ENCODE measurements at places on chromosomes 2 and 18.

GRCh38 chr2:54709336-54709809 lies 14.1 kb upstream of the EML6 start:
- peak; percentile 30 for DNase-seq

DNA sequence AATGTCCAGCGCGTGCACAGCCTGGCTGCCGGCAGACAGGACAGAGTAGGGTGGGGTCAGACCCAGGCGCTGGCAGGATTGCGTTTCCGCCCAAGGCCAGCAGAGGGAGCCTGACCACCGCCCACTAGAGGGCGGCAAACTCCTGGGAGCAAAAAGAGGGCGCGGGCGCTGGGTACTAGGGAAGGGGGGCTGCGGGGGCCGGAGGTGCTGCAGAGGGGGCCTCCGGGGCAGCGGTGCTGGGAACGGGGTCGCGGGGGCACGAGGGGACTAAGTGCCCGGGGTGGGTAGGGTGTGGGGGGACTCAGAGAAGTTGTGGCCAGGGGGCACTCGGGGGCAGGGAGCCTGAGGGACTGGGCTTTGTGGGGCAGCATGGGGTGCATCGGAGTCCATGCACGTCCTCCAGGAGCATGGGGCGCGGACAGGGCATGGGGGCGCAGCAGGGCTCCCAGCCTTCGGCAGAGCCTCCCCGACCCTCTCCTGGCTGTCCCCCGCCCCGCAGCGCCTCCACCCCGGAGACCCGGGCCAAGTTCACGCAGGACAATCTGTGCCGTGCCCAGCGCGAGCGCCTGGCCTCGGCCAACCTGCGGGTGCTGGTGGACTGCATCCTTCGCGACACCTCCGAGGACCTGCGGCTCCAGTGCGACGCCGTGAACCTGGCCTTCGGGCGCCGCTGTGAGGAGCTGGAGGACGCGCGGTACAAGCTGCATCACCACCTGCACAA lies 3.2 kb downstream of the TEKT4 start:
- peak; percentile 25 for DNase-seq

DNA sequence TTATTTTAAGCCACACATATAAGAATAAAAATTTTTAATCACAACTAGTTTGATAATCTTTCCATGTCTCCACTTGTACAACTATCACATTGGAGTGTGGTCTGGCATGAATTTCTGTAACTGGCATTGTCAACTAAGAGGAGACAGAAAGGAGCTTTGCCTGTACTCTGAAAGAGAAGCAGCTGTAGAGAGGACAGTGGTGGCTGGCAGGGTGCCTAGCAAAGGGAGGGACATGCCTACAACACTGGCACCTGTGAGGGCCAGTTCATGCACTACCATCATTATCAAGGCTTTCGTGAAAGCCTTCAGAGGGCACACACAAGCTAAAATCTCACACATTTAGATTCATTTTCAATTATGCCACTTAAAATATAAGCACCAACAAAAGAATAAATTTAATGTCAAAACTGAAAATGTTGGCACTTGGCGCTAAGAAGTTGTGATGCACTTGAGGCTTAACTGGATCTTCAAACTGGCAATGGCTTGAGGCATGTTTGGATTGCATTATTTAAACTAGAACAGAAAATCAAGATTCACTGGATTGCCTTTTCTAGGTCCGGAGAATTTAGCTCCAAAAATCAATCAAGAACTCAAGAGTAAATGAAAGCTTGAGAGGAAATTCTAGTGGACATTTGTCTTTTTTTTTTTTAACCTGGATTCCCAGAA lies 238.6 kb downstream of the ZNF385B start:
- DNase-seq: peak; percentile 64

GRCh38 chr2:237319086-237319820 lies 94.7 kb downstream of the COL6A3 start:
- DNase-seq: no peak

- no peak for DNase-seq
Observed at GRCh38 chr18:50906843-50907242, 27.9 kb downstream of the ME2 start.

- no peak for DNase-seq
Observed at GRCh38 chr18:67290421-67290820, 226.1 kb downstream of the DSEL start.

GRCh38 chr2:45218931-45219339 lies 209.7 kb upstream of the SIX2 start:
- no peak for DNase-seq

- DNase-seq: no peak
Observed at GRCh38 chr18:74692367-74693013, 94.8 kb downstream of the ZNF407 start.

DNA sequence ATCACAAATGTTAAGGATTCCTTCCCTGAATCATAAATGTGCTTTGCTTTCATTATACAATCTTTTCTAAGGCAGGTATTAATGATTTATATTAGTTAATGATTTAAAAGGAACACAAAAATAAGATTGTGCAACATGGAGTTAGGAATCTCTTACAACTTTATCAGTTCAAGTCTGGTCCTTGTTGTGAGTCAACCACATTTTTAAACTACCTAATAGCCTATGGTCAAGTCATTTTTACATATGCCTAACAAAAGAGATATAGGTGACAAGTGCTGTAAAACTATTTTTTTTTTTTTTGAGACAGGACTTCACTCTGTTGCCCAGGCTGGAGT lies 8.2 kb upstream of the INPP1 start:
- no peak for DNase-seq

GRCh38 chr2:10712185-10712809 lies 9.1 kb upstream of the ATP6V1C2 start:
- no peak for DNase-seq

DNA sequence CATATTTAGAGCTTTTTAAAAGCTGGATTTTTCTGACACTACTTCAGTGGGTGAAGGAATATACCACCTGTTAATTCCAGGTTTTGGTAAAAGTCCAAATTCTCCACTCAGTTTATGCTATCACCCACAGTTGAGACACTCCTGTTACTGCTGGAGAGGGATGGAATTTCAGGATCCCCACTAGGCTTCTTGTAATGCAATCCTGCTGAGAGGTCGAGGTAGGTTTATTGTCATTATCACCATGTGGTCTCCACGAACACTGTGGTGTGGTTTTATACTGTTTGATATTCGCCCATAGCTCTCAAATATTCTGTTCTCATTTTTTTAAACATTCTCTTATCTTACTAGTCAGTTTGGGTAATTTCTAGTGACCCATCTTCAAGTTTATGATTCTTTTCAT lies 167.9 kb downstream of the CCDC102B start:
- DNase-seq: no peak

- DNase-seq: no peak
Observed at GRCh38 chr18:54181856-54182602, 42.4 kb downstream of the MBD2 start.

GRCh38 chr18:35267809-35268208 lies 22.2 kb downstream of the ZSCAN30 start:
- DNase-seq: peak; percentile 33

DNA sequence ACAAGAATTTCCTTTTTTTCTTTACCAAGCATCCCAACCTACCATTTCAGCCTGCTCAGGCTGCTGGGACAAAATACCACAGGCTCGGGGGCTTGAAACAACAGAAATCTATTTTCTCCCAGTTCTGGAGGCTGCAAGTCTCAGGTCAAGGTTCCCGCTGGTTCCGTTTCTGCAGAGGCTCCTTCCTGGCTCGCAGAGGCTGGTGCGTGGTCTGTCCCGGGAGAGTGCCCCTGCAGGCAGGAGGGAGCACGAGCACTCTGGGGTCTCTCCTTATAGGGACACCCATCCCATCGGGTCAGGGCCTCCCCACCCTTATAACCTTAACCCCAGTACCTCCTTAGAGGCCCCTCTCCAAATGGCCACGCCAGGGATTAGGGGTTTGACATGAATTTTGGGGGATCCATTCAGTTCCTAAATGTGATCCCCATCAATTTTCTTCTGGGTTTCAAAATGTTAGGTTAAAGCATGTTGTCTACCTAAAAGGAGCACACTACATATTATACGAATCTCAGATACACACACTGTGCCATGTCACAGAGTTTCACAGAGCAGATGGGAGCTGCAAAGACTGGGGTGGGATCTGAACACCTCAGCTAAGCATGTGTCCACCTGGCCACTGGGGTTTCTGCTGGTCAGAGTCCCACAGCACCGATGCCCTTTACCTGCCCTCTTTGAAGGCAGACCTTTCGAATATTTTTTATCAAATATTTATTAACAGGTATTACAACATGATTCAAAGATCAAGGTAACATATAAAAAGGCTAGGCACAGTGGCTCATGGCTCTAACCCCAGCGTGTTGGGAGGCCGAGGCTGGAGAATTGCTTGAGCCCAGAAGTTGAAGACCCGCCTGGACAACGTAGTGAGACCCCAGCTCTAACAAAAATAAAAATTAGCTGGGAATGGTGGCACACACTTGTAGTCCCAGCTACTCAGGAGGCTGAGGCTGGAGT lies 17.6 kb upstream of the ADI1 start:
- peak; percentile 41 for DNase-seq

DNA sequence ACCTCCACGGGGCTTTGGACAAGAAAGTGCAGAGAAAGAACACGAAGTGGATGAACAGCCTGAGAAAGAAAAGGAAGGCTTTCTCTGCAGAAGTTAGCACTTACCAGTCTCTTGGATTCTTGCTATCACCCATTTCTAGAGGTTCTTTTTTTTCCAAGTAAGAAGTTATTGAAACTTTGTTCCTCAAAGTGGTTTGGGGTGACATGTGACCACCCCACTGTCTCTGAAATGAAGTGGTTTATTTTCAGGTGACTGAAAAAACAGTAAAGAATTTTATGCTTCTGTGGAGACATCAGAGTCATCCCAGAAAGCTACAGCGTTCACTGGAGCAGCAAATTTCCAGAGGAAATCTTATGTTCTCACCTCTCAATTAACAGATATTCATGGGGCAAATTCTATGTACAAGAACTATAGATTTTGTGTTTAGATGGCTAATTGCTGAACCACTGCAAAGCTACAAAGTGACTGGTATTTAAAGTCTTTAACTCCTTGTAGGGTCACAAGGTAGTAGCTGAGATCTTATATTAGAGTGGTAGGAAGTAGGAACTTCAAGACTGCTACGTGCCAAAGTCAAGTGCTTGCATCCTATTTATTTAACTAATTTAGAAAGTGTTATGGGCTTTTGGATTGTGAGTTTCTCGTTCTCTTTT lies 267.5 kb downstream of the TGIF1 start:
- DNase-seq: no peak

DNA sequence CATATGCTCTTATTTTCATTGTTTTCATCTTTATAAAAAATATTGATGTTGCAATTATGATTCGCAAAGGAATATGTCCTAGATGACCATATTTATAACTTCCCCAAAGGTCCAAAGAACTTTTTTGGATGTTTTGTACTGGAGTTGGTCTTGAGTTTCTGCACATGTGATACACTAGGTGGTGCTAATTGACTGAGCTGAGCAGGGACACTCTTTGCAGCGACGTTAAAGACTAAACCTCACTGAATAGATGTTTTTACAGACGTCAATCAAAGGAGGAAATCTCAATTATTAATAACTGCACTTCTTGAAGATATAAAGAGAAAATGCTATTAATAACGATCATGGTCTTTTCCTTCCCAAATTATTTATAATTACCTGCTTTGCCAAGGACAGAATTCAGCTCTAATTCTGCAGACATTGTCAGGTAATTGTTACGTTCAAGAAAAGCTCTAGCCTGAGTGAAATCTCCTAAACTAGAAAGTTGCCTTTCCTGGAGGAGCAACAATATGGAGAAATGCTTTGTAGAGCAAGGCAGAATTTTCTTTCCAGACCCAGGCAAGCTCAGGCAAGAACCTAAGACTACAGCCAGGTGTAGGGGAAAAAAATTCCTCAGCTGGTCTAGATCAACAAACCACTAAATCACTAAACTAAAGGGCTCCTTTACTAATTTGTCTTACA lies 119.3 kb upstream of the RBBP8 start:
- no peak for DNase-seq

DNA sequence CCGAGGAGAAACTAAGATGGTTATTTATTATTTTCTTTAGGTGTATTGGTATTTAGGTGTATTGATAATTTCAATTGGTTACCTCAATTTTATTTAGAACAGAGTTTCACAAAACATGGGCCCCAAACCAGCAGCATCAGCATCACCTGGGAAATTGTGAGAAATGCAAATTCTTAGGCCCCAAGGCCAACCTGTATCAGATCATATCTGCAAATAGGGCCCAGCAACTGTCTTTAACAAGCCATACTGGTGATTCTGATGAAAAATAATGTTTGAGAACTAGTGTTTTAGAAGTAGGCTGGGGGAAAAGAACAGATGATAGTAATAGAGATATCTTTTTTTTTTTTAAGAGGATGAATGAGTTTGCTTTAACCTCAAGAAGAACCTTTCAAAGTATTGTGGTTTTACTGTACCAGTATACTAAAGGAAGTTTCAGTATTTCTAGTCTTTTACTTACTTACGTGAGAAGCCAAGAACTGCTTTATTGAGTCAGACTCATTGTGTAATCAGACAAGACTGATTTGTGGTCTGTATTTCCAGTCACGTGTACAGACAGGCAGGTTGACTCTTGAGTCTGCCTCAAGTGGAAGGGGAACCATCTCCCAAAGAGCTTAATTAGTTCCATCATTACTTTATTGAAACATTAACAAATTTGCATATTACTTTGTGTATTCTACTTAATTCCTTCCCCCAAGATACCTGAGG lies 60.4 kb upstream of the GAREM1 start:
- DNase-seq: no peak

GRCh38 chr2:175048275-175048674 lies 43.1 kb upstream of the CHN1 start:
- DNase-seq: no peak

- DNase-seq: no peak
Observed at GRCh38 chr2:203543898-203544328, 8.8 kb upstream of the RAPH1 start.

DNA sequence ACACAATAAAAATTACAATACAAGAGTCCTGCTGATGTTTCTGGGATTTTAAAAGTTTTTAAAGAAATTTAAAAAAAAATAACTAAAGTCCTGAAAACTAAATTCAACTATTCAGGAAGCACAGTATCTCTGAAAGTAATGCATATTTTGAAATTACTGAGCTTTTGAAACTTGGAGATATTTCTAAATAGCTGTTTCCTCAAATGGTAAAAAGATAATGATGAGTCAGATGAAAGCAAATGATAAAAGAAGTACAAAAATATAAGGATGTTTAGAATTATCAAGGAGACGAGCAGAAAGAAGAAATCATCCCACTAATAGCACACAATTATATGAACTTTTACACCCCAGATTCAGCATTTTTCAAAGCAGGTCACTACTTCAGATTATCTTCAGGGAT lies 90.2 kb upstream of the SLC25A52 start:
- DNase-seq: no peak

GRCh38 chr2:136000502-136000901 lies 15.1 kb upstream of the DARS1 start:
- no peak for DNase-seq

GRCh38 chr18:65749841-65750240 lies 971 bp upstream of the CDH7 start:
- DNase-seq: no peak

Data from left ventricle myocardium inferior (tissue), 1 donor.